ENCODE measurements at places on chromosomes 11 and 22.

GRCh38 chr11:65516135-65516968, 8.5 kb upstream of the SCYL1 start:
- no peak for DNase-seq

DNA sequence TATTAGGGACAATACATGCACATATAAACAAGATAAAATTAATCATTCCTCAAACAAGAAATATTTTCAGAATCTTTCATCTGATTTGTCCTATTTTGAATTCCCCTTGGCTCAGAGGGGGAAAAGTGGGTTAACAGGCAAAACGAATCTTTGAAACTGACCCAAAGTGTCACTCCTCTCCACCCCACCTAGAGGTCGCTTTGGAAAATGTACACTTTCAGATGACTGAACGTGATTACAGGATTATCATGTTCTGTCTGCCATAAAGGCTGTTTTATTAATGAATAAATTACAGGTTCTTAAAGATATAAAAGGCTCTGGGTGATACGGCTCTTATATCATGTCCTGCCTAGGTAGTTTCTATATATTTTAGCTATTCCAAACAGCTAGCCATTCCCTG, 1735.0 kb downstream of the LRRC4C start:
- no peak for DNase-seq

- DNase-seq: no peak
These were observed 2.6 kb upstream of the SART1 start for GRCh38 chr11:65958774-65959420.

- no peak for DNase-seq
These were observed 158.9 kb downstream of the CADM1 start for GRCh38 chr11:115345361-115345760.

DNA sequence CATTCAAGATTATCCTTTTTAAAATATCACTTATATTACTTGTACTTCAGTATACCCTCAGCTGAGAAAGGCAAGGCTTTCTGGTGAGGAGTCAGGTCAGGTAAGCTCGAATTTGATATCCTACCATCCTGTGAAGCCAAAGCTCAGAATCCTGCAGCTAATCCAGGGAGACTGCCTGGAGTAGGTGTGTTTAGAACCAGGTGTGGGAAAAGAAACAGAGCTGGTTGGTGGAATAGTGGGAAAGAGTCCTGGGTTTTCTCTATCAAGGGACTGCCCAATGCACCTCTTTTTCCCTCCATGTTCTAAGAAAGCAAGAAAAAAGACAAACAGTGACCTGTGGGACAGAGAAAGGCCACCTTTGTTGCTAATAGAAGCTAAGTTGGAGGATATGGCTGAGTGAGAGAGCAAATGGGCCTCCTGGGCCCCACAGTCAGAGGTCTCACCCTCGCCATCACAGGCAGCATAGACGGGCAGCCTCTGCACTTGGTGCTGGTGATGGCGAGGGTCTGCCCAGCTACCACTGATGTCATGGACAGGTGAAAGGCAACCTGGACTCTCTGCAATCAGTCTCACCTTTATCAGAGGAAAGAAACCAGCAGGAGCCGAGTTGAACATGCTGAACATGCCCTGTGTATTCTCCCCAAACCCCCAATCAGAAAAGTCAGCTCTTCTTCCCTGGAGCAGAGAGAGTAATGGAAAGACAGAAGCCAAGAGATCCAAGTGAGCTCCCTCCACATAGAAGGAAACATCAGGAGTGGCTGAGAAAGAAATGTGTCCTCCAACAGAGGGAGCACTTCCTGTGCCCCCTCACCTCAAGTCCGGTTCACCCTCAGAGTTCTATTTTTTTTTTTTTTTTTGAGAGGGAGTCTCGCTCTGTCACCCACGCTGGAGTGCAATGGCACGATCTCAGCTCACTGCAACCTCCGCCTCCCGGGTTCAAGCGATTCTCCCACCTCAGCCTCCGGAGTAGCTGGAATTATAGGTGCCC, 491.3 kb downstream of the BUD13 start:
- no peak for DNase-seq

DNA sequence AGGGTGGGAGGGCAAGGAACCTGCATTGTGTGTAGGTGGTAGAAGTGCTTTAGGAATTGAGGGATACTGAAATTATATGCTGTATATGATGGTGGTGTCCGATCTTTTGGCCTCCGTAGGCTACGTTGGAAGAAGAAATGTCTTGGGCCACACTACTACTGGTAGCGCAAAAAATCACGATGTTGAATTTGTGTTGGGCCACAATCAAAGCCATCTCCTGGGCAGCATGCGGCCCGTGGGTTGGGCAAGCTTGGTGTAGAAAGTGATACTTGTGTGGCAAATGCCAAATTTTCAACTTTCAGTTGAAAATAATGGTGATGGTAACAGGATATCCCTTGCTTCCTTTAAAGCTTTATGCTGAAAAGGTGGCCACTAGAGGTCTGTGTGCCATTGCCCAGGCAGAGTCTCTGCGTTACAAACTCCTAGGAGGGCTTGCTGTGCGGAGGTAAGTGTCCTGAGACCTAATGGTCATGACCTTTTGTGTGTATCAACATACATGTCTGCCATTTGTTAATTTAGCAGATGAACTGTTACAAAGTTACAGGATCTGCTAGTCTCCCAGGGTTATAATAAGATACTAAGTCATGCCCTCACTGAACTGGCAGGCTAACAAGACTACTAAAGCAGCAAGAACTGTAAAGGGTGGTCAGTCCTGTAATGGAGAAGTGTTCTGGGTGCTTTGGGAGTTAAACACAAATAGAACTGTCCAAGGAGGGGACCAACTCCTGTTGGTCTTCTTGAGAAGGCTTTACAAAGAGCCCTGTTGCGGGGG, 2.9 kb downstream of the RPS3 start:
- DNase-seq: no peak

DNA sequence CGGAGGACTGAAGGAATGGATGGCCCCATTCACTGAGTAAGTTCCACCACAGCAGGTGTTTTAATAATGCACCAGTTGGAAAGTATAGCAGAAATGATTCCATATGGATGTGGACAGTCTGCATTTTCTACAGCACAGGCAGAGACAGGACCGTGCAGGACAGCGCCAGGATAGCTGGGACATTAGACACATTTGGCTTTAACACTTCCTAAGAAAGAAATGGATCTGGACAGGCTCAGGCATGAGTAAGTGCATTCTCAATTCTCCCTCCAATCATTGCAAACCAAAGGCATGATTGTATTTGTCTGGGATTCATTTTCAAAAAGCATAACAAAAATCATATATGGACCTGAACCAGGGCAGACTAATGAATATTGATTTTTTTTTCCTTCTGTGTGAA, 233.0 kb upstream of the POU2AF2 start:
- DNase-seq: no peak

DNA sequence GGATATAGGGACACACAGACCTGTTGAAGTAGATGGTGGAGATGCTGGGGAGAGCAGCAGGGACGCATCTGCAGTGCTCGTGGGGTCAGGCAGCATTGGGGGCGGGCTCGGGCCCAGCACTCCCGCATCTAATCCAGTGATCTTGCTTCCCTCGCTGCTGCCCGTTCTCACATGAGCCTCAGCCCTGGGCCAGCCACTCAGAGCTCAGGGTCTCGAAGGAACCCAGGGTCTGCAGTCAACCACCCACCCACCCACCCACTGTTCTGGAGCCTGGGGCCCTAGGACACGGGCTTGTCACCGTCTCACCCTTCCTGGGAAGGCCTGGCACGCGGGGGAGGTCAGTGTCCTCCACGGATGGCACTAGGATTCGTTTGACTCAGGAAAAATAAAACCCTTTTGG, 406.0 kb downstream of the TBC1D22A start:
- DNase-seq: no peak

DNA sequence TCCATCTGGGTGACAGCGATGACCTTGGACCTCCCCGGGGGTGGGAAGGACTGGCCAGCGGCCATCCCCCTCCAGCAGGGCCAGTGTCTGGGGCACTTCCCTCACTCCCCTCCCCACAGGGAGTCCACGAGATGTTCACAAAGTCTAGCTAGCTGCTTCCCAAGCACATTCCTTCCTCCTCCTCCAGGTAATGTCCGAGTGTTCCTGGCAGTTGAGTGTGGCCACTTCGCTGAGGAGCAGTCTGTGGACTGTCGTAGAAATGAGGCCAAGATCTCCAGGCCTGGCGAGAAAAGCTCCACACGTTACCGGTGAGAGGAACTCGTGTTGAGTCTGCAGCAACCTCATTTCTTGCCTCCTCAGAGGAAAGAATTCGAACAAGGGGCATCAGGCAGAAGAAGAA, 425.5 kb downstream of the BRD1 start:
- DNase-seq: no peak

- DNase-seq: no peak
These were observed 33.6 kb downstream of the NTM start for GRCh38 chr11:131404010-131404409.

- DNase-seq: no peak
These were observed 658.2 kb downstream of the NTM start for GRCh38 chr11:132028380-132029240.

- DNase-seq: no peak
These were observed 195 bp upstream of the ALX4 start for GRCh38 chr11:44310206-44310462.

- DNase-seq: peak; percentile 54
These were observed 6.0 kb downstream of the SYCE3 start for GRCh38 chr22:50556703-50557102.

- no peak for DNase-seq
These were observed 30.6 kb downstream of the KIAA1671 start for GRCh38 chr22:24983151-24983550.

- no peak for DNase-seq
These were observed 252.3 kb upstream of the TBCEL start for GRCh38 chr11:120771551-120772060.

- DNase-seq: no peak
These were observed 470.6 kb downstream of the NTM start for GRCh38 chr11:131841028-131841427.

DNA sequence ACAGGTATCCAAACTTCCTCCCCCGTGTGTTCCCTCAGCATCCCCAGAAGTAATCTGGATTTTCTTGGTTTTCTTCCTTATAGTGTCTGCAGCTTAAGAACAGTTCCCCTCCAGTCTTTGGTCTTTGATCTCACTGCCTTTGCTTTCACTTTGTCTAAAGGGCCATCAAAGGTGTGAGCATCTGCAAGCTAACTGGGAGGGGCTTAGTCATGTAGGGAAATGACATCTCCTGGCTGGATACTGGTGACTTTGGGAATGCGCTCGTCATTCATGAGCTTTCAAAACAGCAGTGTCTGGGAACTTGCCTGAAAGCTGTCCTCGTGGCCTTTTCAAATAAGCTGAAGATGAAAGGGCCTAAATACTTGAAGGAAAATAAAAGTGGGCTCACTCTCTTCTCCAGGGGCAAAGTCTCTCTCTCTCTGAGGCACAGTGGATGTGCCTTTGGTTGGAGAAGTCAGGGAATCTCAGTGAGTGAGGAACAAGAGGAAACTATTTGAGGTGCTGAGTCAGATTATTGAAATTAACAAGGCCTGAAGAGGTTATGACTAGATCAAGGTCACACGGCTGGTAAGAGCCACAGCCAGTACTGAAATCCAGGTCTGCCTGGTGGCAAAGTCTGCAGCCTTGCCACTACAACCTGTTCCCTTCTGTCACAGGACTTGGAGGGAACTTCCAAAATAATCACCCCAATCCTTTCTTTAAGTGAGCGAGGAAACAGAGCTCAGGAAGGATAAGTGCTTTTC, 45.6 kb upstream of the TENM4 start:
- no peak for DNase-seq

DNA sequence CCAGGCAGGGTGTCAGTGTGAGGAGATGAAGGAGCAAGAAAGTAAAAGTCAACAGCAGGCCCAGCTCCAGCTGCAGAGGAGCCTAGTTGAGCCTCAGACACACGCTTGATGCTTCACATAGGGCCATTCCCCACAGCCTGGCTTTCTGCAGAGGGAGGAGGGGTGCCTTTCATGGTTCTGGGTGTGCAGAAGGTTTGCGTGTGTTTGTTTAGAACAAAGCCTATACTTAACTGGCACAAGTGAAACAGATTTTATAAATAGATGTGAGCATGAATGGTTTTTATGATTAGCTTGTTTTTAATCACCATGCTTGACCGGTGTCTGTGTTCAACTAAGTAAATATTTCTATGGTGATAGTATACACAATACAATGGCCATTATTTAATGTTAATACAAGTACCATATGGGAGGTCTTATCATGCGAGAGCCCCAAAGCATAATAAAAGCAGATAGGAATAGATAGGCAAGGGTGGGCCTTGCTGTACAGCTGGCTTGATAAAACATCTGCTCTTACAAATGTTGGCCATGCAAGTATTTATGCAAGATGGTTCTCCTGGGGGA, 290.2 kb downstream of the ETS1 start:
- DNase-seq: no peak

DNA sequence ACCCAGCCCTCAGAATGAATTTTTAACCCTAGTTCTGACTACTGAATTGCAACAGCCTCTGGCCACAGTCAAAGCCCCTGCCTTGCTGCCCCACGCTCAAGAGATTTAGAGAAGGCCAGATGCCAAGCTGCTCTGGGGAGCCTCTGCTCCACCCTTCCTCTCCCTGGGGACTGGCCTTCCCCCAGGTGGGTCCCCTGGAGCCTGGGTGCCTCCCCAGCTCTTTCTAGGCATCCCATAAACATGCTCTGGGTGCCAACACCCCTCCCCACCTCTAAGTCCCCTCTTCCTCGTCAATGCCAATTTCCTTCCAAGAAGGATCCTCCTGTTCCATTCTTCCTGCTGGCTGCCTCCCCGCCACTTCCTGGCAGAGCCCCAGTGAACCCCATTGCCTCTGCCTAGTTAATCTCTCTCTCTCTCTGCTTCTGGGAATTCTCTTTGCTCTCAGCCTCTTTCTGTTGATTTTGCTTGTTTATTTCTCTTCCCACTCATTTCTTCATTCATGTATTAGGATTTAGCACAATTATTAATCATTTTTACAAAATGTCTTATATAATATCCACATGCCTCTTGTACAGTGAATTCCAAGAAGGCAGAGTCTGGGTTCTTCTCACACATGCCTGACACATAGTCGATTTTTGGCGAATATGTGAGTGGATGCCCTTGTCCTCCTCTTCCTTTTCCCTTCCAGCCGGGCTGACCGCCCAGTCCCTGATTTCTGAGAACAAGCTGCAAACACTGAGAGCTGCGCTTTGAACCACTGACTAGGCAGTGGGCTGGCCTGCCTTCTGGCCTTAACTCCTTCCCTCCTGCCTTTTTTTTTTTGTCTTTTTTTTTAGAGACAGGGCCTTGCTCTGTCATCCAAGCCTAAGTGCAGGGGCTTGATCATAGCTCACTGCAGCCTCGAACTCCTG, 17.5 kb downstream of the UQCR10 start:
- no peak for DNase-seq

DNA sequence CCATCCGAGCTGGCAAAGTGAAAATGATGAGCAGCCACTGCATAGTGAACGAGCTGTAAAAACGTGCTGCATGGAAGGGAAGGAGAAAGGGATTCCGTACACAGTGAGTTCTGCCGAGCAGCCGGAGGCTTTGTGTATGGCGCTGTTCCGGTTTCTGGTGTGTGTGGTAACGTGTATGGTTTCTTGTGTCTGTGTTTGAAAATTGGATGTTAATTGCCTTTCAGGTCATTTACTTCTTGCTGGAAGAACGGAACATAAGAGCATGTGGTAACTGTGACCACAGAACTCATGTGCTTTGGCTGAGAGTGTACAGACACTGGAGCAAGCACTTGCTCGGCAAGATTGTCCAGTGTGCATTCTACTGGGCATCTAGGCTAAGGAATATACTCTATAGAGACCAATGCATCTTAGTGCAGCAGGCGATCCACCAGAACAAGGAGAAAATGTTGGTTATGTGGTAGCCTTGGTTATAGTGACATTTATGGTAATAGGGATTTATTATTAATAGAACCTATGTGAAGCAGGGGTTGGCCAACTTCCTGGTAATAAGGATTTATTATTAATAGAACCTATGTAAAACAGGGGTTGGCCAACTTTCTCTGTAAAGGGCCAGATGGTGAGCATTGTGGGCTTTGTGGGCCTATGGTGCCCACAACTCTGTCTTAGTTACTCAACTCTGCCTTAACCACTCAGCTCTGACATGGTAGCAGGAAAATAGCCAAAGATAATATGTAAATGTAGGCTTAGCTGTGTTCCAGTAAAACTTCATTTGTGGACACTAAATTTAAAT, 49.2 kb downstream of the GRAMD1B start:
- no peak for DNase-seq
